ENCODE measurements at places on chromosomes 3 and 15. TPM values are rescaled to one million over a fixed set of nuclear protein-coding genes. Genes with fewer than 3 reads are reported as not detected.

DGKG gene
- total RNA-seq = 0.42 TPM

GRCh38 chr3:25854635-25855034, 64.7 kb downstream of the OXSM start:
- no peak overlapping the region for H3K4me3 ChIP-seq
- H3K36me3 ChIP-seq = no peaks in the 10 kb centered on the region
- no peak overlapping the region for H3K27ac ChIP-seq
- no peak for DNase-seq
- peaks cover 5% of the 10 kb centered on the region for H3K4me1 ChIP-seq
- H3K27me3 ChIP-seq = no peaks in the 10 kb centered on the region

- H3K4me1 ChIP-seq = peaks cover 11% of the 10 kb centered on the region
- H3K4me3 ChIP-seq = no peak overlapping the region
- no peak for DNase-seq
- no peaks in the 10 kb centered on the region for H3K27me3 ChIP-seq
- no peaks in the 10 kb centered on the region for H3K36me3 ChIP-seq
These were observed 98.9 kb downstream of the IQSEC1 start for GRCh38 chr3:12974334-12974733.

GRCh38 chr3:41331041-41331440, 131.7 kb downstream of the CTNNB1 start:
- no peaks in the 10 kb centered on the region for H3K27me3 ChIP-seq
- DNase-seq = no peak
- no peaks in the 10 kb centered on the region for H3K36me3 ChIP-seq
- no peak overlapping the region for H3K27ac ChIP-seq

Data from activated T-cell treated with anti-CD3 and anti-CD28 coated beads, Interleukin-2, amount 50 U/mL, for 72 hours (primary cell).